ENCODE measurements at places on chromosomes 7 and 10. TPM values are rescaled to one million over a fixed set of nuclear protein-coding genes. Genes with fewer than 3 reads are reported as not detected.

Gene NXPH1
- total RNA-seq, result not detected

Gene PSD
- total RNA-seq, result 13.3 TPM

Gene GPR26
- total RNA-seq, result not detected

Gene KLLN
- 1.4 TPM for total RNA-seq

Gene TUBAL3
- total RNA-seq, result not detected

Gene PCGF6
- total RNA-seq, result 7.9 TPM

Gene EMX2
- total RNA-seq, result not detected

Gene SGCE
- total RNA-seq, result 1.8 TPM

Gene SFMBT2
- total RNA-seq, result 30.1 TPM

- DNase-seq, result no peak
Measured at GRCh38 chr10:21860718-21861117, 142.8 kb downstream of the DNAJC1 start.

DNA sequence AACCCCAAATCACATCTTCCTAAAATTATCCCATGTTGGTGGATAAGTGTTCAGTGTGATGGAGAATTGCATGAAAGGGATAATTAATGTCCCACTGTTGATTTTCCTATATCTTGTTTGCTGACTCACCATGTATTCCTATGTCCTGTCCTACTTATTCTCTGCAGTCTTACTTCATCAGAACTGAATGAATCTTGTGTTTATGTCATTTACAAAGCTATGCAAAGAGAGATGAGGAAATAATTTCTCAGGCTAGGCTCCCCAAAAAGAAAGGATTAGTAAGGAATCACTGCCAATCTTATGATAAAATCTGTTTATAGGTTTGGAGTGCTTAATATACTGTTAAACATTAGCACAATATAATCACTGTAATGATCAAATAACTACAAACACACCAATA lies 360.8 kb downstream of the CRPPA start:
- no peak for DNase-seq

- no peak for DNase-seq
Measured at GRCh38 chr10:62010366-62010765, 108.9 kb downstream of the ARID5B start.

GRCh38 chr7:86558680-86559501 lies 84.8 kb upstream of the GRM3 start:
- DNase-seq, result no peak

DNA sequence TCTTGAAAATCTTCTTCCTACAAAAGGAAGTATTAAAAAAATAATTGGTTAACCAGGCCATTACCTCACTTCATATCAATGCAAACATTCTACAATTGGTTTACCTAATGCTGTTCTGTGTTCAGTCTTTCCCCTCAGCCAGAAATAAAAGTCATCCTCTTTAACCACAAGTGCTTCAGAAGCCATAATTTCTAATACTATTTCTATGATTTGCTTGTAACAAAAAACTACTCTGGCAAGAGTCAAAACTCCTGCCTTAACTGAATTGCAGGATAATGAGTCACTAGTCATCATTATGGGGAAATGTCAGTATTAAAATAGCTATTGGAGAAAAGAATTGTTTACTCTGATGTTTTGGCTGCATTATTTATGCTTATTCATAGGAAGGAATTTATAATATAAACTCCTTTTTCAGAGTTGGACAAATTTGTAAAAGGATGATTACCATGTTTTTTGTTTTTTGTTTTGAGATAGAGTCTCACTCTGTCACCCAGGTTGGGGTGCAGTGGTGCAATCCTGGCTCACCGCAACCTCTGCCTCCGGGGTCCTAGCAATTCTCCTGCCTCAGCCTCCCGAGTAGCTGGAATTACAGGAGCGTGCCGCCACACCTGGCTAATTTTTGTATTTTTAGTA lies 55.5 kb upstream of the ODAD2 start:
- DNase-seq, result no peak

DNA sequence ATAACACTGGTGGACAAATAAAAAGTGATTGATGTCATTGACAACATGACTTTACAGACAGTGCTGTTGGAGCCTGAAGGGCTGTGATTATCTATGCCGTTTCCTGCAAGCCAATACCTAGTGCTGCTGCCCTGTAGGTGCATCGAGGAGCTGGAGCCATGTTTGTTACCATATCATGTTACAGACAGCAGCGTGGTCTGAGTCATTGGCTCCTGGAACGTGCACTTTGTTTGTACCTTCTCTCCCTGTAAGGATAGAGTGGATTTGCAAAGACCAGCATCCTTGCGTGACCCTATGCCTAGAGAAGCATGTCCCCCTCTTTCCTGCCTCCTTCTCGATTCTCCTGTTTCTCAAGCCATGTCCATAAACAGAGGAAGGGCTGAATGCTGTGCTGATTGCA lies 597.2 kb downstream of the TYW1 start:
- no peak for DNase-seq

DNA sequence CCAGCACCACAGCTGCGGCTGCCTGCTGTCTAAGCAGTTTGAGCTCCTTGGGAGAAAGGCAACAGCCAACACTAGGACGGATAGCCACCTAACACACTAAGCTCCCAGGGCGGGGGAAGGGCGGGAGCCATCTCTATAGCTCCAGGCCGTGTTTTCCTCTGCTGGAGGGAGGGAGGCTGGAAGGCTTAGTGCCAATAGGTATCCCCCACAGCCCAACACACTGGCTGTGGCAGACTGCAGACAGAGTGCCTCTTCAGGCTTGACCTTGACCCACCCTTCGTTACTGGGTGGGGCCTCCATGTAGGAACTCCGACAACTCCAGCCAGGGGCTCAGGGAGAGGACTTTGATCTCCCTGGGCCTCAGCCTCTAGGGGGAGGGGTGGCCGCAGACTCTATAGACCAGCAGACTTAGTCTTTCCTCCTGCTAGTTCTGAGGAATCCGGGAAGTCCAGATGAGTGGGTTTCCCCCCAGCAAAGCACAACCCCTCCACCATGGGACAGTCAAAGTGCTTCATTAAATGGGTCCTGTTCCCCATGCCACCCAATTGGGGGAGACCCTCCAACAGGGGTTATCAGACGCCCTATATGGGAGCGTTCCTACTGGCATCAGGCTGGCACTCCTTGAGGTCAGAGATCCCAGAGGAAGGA lies 314.4 kb upstream of the MKI67 start:
- no peak for DNase-seq

- DNase-seq, result no peak
Measured at GRCh38 chr7:31794851-31795344, 107.9 kb downstream of the PPP1R17 start.

DNA sequence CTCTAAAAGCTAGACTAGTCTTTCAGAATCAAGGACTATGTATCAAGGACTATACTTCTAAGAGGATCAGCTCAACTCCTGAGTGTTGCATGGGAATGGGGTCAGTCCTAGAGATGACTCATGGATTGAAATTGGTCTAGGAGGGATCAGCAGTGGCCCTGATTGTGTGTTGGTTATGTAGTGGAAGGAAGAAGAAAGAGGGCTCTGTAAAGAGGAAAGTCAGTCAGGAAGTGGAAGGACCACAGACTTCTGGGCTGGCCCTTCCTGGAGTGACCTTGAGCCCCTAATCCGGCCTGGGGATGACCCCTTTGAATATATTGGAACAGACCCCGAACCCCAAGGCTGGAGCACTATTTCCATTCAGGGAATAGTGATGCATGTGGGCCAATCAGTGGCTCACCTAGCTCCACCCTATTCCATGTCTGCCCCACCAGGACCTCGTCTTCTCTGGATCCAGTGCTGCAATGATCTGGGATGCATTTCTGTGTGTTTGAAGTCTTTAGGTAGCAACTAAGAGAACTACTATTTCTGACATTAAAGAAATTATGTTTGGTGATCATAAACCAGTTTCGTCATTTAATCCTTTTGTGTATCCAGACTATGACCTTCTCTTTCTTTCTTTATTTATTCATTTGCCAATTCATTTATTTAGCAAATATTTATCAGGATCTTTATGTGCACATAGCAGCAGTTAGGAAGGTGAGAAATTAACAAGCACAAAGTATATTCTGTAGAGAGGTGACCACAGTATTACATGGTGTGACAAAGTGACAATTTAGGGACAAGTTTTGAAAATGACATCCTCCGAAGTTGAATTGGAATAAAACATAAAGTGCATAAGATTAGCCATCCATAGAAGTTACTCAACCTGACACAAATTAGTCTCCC lies 48.6 kb upstream of the KIF5B start:
- DNase-seq, result no peak

GRCh38 chr10:127939786-127940330 lies 33.0 kb downstream of the PTPRE start:
- no peak for DNase-seq

- DNase-seq, result no peak
Measured at GRCh38 chr7:5603241-5604140, 178.0 kb downstream of the RNF216 start.

GRCh38 chr7:152894295-152895170 lies 135.0 kb downstream of the ACTR3B start:
- no peak for DNase-seq

DNA sequence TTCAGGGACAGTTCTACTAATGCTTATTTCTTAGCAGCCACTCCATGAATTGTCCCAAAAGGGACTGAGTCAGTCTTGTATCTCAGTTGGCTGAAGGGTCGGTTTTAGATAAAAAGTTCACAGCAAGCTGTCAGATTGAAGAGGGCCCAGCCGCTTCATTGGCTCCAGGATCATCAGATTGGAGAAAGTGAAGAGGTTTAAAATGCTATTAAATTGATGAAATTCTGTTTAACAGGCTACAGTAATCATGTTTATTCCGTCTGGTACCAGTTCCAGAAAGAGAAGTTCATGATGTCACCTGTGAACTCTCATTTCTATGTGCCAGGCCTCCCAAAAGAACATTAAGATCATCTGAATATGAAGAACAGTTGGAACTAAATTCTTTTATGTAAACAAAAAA lies 294.4 kb upstream of the BMPER start:
- no peak for DNase-seq

DNA sequence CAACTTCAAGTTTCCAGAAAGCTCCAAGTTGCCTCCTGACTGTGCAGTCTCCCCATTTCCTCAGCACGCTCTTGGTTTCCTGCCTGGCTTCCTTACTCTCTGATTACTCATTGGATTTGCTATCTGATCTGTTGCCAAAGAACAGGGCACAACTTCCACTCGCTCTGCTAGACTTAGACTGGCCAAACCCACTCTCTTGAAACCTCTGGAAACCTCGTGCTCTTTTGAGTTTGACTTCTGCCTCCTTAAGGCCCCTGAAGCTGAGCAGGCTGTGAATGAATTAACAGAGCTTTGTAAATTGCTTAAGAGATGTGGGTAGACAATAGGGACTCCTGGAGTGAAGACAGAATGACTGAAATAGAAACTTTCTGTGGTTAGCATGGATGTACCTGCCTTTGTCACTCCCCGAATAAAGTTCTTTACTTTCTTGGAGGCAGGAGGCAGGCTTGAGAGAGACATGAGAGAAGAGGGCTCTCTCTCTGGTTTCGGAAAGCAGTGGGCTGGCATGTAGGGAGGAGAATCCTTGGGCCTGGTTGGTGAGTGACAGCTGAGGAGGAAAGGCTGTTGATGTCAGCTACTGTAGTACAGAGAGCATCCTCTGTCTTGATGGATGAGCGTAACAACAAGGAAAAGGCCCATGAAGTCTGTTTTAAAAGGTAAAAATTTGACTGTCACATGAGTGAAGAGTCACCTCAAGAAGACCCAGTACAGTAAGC lies 70.8 kb downstream of the CHN2 start:
- DNase-seq, result no peak
